BE2C (cell line): ENCODE measurements at places on chromosomes 13 and 19.

DNA sequence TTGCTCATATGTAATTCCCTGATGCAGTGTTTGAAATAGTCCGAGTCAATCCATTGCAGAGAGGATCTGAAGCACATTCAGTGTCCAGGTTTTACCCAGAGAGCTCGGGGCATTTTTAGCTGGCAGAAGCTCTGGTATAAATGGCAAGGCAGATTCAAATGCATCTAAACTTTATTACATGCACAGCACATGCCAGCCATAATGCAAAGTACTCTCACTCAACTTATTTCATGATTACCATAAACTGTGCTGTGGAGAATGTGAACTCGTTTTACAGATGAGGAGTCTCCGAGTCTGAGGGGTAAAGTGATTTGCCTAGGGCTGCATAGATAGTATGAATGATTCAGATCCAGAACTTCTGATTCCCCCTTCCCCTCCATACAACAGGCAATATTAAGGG lies 13.5 kb upstream of the CBY2 start:
- no peak for DNase-seq

GRCh38 chr13:97390941-97391600 lies 42.9 kb upstream of the RAP2A start:
- no peak for DNase-seq

GRCh38 chr19:2485428-2485827 lies 9.5 kb downstream of the GADD45B start:
- DNase-seq: no peak

DNA sequence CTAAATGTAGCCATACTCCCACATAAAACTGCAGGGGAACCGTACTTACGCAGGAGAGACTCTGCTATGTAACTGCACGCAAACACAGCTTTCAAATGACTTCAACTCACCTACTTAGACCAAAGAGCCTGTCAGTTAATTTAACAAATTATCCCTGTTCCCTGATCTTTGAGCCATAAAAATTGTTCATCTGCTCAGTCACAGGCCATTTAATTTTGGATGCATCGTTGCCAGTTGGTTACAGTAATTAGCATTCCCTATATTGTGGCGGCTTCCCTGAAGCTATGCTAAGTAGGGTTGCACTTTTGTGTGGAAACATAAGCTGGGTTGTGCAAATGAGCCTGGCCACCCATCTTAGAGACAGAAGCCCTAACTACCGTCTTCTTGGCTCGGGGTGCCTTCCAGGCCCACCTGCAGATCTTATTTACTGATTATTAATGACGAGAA lies 21.2 kb upstream of the OBI1 start:
- no peak for DNase-seq
